Kidney (tissue), 22 donors: ENCODE measurements at places on chromosomes 13 and 19. TPM values are rescaled to one million over a fixed set of nuclear protein-coding genes. Genes with fewer than 3 reads are reported as not detected.

DNA sequence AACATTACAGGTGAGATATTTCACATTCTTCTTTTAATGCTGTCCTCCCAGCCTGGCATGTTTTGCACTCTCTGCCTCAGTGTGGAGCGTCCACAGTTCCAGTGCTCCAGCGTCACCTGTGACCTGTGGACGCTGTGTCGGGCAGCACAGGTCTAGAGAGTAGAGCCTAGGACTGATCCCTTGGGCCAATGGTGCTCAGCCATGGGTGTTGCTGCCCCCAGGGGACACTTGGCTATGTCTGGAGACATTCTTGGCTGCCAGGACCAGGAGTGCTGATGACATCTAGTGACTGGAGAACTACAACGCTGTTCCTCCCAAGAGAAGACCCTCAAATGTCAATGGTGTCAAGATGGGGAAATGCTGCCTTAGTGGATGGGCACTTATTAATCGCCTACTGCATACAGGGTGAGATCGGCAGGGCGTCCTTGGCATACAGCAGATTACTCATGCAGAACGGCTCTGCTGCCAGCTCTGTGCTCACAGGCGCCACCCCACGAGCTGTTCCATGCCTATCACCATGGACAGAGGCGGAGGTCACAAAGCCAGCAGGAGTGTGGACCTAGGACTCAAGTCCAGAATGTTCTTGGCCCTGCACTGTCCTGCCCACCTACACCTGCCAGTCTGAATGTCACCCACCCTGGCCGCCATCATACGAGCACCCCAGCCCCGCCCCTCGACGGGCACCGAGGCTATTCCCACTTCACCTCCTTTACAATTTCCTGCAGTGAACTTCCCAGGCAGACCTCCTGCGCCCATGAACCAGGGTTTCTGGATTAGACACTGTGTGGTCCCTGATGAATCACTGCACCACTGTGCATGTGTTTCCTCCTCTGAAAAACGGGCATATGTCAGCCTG is 13.9 kb upstream of the MADCAM1 start:
- no peak for DNase-seq
- H3K4me3 ChIP-seq, result no peak overlapping the region
- H3K36me3 ChIP-seq, result no peaks in the 10 kb centered on the region
- peaks cover 3% of the 10 kb centered on the region for H3K4me1 ChIP-seq

DNA sequence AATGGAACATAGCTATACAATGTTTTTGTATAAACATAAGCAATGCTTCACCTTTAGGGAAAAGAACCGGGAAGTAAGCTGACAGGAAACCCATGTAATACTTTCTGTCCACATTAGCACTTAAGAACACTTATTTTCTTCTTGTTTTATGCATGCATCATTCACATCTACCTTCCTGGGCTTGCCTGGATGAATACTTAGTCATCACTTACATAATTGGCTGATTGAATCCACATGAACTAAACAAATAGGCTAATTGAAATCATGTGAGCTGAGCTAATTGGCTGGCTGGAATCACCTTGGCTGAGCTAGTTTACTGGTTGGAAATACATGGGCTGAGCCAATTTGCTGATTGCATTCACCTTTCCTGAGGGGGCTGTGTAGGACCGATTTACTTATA is 78.8 kb downstream of the ZNF726 start:
- no peak overlapping the region for H3K27ac ChIP-seq
- no peak for DNase-seq
- H3K4me1 ChIP-seq, result no peaks in the 10 kb centered on the region
- no peak overlapping the region for H3K4me3 ChIP-seq
- H3K27me3 ChIP-seq, result no peaks in the 10 kb centered on the region

DNA sequence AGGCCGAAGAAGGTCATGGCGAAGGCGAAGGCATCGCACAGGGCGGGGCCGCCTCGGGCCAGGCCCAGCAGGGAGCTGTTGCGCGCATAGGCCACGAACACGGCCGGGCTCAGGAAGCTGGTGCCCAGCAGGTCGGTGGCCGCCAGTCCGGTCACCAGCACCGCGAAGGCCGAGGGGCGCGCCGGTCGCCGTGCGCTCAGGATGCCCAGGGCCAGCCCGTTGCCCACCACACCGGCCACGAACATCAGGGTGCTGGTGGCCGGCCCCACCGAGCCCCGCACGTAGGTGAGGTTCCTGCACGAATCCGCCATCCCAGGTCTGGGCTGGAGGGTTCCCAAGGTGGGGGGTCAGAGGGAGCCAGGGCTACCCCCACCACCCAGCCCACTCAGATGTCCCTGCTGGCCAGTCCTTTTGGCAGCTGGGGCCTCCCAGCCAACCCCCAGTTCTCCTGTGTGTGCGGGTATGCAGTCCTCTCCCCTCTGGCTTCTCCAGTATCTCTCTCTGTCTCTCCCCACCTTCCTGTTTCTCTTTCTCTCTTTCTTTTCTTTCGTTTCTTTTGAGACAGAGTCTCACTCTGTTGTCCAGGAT is 880 bp downstream of the PTGIR start:
- DNase-seq, result no peak
- H3K27ac ChIP-seq, result peak overlapping the region; percentile 60
- H3K4me1 ChIP-seq, result no peaks in the 10 kb centered on the region
- no peaks in the 10 kb centered on the region for H3K27me3 ChIP-seq
- peak overlapping the region; percentile 29 for H3K4me3 ChIP-seq

DNA sequence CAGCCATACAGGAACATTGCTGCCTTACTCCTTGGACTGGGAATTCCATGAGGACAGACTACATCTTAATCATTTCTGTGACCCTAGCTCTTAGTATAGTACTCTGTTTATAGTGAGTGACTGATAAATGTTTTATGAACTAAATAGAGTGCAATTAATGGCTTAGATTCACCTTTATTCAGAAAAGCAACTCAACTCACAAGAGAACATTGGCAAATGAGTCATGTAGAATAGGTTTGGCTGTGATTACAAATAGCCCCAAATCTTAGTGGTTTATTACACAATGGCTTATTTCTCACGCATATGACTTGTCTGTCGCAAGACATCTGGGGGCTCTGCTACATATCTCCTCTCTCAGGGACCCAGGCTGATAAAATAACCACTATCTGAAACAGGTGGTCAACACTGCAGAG is 121.6 kb upstream of the KL start:
- no peak for DNase-seq
- H3K4me1 ChIP-seq, result no peaks in the 10 kb centered on the region
- H3K27ac ChIP-seq, result no peak overlapping the region

GRCh38 chr19:38294090-38294489 is 10.0 kb upstream of the C19orf33 start:
- DNase-seq, result no peak
- H3K4me3 ChIP-seq, result no peak overlapping the region
- H3K4me1 ChIP-seq, result no peaks in the 10 kb centered on the region
- peaks cover 27% of the 10 kb centered on the region for H3K36me3 ChIP-seq

- H3K4me1 ChIP-seq, result no peaks in the 10 kb centered on the region
- no peak for DNase-seq
- no peaks in the 10 kb centered on the region for H3K27me3 ChIP-seq
- H3K4me3 ChIP-seq, result no peak overlapping the region
- no peaks in the 10 kb centered on the region for H3K36me3 ChIP-seq
Measured at GRCh38 chr13:37531049-37531448, 67.5 kb downstream of the POSTN start.

DNA sequence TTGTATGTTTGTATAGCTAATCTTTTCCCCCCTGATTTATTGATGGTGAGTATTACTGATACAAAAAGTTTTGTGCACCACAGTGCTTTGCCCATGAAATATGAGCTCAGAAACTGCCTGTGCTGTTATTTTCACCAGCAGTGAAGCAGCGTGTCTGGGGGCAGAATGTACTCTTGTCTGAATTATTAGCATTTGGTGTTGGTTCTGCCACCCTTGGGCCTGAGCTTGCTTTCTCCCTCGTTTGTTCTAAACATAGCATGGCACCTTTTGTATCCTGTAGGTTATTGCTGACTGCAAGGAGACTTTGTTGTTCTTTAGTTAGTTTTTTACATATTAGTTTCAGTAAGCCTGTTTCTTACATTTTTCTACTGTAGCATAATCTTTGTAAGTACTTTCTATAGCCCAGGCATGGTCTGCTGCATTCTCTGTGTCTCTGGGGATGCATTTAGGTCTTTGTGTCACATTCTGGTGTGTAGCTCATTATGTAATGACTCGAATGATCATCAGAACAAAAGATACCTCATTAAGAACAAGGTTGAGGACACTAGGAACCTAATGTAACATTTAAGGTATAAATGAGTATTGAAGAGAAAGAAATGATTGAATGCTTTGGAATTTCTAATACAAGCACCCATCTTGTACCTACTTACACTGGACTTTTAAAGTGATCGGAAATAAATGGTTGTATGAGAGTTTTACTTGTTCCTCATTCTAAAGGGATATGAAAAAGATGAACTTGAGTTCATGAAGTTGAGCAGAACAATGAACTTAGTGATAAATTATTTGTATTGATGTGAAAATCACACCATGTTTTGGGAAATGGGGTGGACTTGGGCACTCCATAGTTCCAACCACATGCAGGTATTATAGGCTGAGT is 50.3 kb upstream of the GPI start:
- no peak for DNase-seq
- peaks cover 25% of the 10 kb centered on the region for H3K4me1 ChIP-seq
- no peaks in the 10 kb centered on the region for H3K27me3 ChIP-seq
- no peaks in the 10 kb centered on the region for H3K36me3 ChIP-seq
- H3K27ac ChIP-seq, result no peak overlapping the region

- H3K36me3 ChIP-seq, result no peaks in the 10 kb centered on the region
- H3K4me1 ChIP-seq, result no peaks in the 10 kb centered on the region
- H3K27ac ChIP-seq, result no peak overlapping the region
- peak; percentile 68 for DNase-seq
Measured at GRCh38 chr13:77563111-77563510, 27.6 kb downstream of the SCEL start.

GRCh38 chr13:74452176-74452575 is 318.0 kb upstream of the KLF12 start:
- no peak for DNase-seq
- no peaks in the 10 kb centered on the region for H3K36me3 ChIP-seq

DNA sequence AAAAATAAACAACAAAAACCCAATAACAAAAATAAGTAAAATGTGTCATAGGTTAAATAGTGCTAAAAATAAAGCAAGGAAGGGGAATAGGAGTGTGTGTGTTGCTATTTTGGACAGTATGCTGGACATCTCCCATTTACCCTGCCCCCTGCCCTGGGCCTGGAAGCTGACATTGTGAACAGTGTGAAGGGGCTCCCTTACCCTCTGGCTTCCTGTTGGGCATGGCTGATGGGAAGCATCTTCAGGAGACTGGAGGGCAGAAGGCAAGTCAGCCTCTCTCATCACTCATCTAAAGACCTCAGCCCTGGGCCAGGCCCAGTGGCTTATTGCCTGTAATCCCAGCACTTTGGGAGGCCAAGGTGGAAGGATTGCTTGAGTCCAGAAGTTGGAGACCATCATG is 26.7 kb downstream of the KCTD15 start:
- no peaks in the 10 kb centered on the region for H3K27me3 ChIP-seq
- H3K27ac ChIP-seq, result no peak overlapping the region
- no peaks in the 10 kb centered on the region for H3K36me3 ChIP-seq
- H3K4me3 ChIP-seq, result no peak overlapping the region

- no peak overlapping the region for H3K4me3 ChIP-seq
- no peaks in the 10 kb centered on the region for H3K4me1 ChIP-seq
- no peaks in the 10 kb centered on the region for H3K36me3 ChIP-seq
- no peaks in the 10 kb centered on the region for H3K27me3 ChIP-seq
- no peak overlapping the region for H3K27ac ChIP-seq
Measured at GRCh38 chr13:77521595-77522367, 13.7 kb upstream of the SCEL start.

DNA sequence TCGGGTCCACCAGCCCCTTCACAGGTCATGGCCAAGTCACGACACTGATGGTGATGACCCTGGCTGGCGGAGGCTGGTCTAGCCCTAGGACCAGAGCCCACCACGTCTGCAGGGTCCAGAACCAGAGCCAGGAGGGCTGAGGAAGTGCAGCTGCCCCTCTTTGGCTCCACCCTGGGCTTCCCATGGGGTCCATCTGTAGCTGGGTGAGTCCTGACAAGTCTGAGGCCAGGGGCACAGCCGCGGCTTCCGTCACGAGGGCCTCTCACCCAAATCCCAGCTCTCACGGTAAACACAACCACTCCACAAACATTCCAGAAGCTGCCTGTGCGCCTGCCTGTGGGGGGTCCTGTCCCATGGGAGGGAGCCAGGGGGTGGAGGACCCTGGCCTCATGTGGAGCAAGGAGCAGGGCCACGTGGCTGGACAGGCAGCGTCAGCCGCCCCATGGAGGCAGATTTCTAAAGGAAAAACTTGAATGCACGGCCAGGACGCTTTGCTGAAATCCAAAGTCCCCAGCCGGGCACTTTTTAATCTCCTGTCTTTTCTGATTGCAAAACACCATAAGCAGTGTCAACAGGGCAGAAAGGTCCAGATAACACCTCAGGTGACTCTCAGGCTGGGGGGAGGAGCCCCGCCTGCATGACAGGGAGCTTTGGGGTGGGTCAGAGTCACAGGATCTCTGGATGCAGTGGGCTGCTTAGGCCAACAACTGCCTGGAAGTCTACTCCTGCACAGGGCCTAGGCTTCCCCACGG is 29.9 kb downstream of the CEBPG start:
- no peak overlapping the region for H3K4me3 ChIP-seq
- no peaks in the 10 kb centered on the region for H3K27me3 ChIP-seq
- H3K4me1 ChIP-seq, result no peaks in the 10 kb centered on the region

DNA sequence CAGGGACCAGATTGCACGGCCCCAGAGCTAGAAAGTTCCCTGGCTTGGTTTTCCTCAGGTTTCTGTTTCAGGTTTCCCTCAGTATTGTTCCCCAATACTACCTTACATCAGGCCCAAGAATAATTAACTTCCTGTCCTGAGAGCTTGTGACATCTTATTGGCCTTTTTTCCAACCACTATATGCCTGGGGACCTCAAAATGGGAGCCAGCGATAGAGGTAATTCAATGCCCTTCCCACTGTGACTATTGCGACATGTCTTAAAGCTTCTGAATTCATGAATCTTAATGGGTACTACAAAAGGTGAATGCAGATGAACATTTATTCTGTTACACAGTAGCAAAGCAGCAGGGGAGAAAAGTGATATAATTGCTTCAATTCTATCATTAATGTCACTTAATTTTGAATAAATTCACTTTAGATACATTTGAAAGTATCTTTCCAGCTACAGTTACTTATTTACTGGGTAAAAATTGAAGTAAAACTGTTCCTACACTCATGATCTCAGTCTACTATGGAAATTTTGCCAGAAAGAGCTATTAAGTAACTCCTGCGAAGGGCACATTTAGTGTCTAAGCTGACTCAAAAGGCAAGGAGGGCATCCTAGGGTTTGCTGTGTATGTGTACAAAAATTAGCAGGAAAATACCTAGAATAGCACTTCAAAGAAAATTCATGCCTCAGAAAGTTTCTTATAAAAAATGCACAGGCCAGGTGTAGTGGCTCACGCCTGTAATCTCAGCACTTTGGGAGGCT is 4.1 kb downstream of the CRYL1 start:
- H3K36me3 ChIP-seq, result no peaks in the 10 kb centered on the region
- H3K4me1 ChIP-seq, result no peaks in the 10 kb centered on the region
- H3K27ac ChIP-seq, result peak overlapping the region; percentile 98
- no peak for DNase-seq
- no peaks in the 10 kb centered on the region for H3K27me3 ChIP-seq

MBD3L1 gene
- not detected for total RNA-seq

GNG8 gene
- total RNA-seq, result not detected

PDE4C gene
- 2.0 TPM for total RNA-seq
